ENCODE measurements at places on chromosomes 7 and 10.

DNA sequence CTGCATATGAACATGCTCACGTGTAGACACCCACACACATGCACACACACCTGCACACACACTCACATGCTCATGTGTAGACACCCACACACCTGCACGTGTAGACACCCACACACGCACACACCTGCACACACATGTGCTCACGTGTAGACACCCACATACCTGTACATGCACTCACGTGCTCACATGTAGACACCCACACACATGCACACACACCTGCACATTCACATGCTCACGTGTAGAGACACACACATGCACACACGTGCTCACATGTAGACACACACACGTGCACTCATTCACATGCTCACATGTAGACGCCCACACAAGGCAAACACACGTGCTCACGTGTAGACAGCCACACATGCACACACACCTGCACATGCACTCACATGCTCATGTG lies 275.8 kb downstream of the PTPRN2 start:
- no peak for DNase-seq

DNA sequence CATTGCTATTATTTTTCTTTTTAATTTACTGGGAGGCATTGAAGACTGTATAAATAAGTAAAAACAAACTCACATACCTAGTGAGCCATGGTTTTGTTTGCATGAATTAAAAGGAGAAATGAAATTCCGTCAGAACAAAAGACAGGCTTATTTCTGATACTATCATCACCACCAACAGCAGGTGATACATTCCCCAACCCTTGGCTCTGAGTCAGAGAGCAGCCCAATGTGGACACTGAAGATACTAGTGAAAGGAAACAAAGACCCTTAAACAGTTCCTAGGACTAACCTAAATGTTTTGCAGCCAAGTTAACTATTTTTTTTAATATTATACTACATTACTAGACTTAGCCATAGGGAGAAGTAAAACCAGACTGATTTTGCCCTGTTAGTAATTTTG lies 31.6 kb downstream of the CHRM2 start:
- no peak for DNase-seq

DNA sequence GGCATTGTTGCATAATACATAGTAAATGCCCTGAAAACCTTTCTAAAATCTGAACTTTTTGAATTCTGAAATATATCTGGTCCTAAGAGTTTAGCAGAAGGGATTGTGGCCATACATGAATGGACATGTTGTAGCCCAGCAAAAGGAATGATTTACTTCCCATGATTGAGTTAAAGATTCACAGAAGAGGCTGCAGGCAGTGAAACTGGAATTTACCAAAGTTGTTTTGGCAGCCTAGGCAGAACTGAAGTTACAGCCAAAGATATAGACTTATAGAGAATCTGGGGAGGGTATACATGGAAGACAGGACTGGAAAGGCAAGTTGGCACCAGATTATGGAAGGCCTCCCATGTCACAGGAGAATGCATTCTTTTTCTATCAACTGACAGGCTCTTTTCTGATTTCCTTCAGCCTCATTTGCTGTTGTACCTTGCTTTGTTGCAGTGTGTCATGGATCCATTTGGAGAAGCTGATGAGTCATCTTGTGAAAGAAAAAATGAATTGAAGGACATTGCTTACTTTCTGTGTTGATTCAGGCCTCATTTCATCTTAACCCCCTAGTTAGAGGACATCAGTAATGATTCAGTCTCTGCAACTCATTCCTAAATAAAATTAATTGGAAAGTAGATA lies 356.2 kb upstream of the LRGUK start:
- no peak for DNase-seq

DNA sequence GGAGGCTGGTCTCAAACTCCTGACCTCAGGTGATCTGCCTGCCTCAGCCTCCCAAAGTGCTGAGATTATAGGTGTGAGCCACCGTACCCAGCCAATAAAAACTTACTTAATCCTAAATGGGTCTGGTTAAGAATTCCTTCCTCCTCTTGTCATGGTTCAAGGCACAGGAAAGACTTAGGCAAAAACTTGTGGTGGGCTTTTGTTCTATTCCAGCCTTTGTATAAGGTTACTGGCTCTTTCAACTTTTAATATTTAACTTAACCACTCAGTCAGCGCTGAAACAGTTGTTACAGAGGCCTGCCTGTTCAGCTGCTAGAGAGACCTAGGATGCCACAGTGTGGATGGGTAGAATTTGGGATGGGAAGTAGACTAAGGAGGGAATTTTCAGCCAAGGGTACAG lies 28.1 kb upstream of the GARS1 start:
- DNase-seq, result no peak

GRCh38 chr10:14889318-14889717 lies 10.7 kb downstream of the SUV39H2 start:
- no peak for DNase-seq

GRCh38 chr7:30048582-30048981 lies 20.4 kb downstream of the PLEKHA8 start:
- no peak for DNase-seq

DNA sequence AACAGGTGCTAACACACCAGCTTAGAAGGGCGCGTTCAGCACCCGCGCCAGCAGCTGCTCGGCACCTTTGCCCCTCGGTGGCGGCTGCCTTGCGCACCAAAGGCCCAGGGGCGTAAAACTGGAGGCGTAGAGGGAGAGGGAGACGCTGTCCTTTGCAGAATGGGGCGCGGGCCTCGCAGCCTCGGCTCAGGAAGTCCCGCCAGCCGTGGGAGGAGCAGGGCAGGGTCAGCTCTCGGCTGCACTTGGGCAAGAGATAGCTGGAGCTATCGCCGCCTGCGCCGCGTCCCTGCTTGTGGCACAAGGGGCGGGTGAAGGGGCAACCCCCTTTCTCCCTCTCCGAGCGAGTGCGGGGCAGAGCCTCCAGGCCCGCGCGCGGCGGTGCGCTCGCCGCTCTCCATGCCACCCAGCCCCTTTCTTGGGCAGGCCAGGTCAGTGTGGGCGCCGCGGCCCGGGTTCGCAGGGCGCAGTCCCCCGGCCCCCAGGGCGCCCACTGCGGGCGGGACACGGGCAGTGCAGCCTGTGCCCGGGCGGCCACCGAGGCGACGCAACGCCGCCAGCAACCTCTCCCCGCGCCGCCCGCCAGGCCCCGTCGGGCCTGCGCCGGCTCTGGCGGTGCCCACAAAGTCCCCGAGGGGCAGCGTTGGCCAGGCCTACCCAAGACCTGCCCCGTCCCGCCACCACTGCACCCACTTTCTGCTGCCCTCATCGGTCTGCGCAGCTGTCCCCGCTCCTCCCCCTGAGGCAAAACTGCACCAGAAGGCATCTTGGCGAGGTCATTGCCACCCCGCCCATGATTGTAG lies 4.1 kb downstream of the NEUROD6 start:
- no peak for DNase-seq

- no peak for DNase-seq
These were observed 149.6 kb upstream of the PRPS1L1 start for GRCh38 chr7:18177129-18177814.

DNA sequence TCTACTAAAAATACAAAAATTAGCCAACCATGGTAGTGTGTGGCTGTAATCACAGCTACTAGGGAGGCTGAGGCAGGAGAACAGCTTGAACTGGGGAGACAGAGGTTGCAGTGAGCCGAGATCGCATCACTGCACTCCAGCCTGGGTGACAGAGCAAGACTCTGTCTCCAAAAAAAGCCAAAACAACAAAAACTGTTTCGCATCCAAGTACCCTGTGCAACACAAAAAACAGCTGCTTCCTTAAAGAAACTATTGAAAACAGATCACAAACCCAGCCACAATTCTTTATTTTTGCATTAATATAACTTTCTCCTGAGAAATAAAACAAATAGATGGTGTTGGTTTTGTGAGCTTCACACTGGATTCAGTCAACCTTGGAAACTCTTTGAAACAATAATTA lies 112.1 kb upstream of the AFAP1L2 start:
- no peak for DNase-seq

DNA sequence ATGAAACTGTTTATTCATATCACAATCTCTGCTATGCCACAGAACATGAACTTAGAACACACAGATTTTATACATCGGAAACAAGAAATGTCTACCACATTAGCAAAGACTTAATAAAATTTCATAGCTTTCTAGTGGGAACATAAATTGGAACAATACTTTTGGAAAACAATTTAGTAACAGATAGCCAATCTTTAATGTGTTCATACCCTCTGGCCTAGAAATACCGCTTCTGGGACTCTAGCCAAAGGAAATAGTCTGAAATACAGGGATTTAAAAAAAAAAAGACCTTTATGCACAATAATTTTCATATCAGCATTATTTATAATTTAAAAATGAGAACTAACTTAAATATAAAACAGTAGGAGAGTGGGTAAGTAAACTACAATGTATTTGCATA lies 168.5 kb downstream of the PLXNA4 start:
- DNase-seq, result no peak

DNA sequence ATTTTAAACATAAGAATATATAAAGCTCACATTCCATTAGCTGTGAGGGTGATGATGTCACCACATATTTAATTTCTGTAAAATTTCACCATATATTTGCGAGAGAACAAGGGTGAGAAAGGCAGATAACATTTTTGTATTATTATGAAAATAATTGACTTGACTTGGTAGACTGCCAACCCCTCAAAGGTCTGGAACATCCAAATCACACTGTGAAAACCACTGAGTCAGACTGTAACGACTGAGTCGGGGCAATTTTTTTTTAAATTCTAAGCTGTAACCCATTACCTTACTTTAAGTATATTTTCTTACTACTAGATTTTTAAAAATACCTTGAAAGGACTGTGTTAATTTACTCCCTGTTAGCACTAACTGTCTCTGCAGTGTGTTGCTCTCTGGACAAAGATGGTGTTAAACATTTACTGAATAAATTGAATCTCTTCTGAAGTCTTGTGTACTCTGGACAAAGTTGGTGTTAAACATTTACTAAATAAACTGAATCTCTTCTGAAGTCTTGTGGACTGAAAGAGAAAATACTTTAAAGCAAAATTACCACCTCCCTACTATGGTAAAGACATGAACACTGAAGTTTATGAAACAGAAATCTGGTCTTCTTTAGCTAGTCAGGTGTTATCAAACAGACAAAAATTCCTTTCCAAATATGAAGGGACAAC lies 14.1 kb downstream of the PDZD8 start:
- no peak for DNase-seq

- no peak for DNase-seq
These were observed 22.8 kb upstream of the ADAMTS14 start for GRCh38 chr10:70649526-70649925.

DNA sequence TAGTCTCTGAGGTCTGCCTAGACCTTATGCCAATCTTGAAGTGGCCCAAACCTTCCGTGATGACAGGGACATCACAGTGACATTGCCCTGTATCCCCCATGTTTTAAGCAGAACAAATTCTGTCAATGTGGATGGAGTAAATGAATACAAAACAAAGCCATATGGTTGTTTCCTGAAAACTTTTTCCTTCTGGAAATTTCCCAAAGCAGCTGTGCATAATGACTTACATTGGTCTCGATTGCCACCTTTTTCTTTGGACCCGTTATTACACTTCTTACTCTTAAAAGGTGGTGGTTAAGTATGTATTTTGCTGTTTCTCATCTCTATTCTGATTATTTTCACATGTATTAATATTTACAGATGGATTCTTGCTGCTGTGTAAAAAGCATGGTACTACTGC lies 411.2 kb upstream of the KLF6 start:
- DNase-seq, result no peak

DNA sequence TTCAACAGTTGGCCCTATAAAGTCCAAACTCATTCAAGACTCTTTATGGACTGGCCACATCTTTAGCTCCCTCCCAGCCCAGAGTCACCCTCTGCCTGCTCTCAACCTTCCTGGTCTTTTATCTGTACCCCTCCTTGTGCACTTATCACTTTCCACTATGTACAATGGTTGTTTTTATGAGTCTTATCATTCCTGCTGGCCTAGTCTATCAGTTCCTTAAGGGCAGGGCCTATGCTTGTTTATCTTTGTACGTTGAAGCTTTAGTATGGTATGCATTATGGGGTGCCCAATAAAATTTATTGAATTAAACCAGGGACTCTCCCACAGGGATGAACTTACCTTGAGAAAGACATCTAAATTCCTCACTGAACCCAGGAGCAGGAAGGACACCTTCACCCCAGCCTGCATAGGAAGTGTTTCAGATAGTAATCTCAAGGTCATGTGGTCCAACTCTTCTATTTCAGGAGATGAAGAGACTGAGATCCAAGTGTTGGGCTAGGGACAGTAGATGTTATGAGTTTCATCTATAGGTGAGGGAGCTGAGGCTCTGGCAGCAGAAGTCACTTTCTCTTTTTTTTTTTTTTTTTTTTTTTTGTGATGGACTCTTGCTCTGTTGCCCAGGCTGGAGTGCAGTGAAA lies 13.3 kb upstream of the PDCD4 start:
- no peak for DNase-seq

DNA sequence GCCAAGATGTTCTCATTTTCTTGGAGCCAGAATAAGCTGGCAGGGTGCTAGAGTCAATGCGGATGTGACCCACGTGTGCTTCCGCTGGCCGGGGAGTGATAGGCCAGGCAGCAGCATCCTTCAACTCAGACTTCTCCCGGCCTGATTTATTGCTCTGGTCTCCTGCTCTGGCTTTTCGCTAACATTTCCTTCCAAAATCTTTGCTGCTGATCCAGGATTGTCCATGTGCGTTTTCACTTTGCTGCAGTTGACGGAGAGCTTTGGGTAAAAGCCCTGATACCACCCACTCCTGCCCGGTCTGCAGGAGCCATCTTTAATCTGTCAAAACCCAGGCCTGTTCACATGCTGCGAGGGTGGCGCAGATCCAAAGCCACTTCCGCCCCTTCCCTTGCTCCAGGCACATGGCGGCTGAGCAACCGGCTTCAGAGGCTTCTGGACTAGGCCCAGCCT lies 106.8 kb downstream of the CYP26A1 start:
- DNase-seq, result no peak

DNA sequence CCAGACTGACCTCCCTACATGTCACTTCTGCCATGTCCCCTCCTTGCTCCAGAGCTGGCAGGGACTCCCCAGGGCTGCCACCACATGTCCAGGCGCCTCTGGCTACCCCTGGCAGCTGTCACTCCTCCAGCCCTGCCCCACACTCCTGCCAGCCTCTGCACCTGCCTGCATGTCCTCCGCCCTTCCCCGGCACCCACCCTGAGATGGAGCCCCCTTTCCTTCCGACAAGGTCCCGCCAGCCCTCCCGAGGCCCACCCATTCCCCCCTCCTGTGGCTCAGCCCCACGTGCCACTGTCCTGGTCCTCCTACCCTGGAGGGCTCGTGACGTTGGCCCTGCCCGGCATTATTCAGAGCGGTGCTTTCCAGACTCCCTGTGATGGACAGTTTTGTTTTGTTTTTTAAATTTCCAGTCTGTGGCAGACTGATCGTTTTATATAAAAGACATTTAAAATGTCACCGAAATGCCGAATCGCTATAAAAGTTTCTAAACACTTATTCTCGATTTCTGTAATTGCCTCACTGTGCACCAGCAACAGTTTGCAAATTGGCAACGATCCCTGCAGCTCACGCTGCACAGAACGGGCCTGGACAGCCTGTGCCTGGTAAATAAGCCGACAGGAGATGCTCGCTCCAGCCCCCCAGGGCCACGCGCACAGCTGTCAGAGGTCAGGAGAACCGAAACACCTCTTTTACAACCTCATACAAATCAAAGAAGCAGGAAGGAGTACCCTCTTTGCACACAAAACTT lies 111.1 kb upstream of the SH2B2 start:
- DNase-seq, result no peak
